PC-9 (cell line): ENCODE measurements at places on chromosomes 7 and 10.

DNA sequence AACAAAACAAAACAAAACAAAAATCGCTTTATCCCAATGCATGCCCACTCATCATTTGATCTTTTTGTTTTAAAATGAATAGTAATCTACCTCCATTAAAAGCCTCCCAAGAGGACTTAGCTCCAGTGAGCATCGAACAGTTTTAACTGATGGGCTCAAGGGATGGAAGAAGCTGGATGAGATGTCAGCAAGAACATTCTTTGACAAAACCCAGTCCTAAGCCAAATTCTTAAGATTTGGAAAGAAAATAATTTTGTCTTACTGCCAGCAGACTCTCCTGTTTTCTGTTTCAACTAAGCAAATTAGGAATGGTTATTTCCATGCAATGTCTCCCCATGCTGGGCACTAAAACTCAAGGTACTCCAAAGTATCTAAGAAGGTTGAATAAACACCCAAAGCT lies 127.3 kb downstream of the RNLS start:
- H3K36me3 ChIP-seq = no peaks in the 10 kb centered on the region
- no peaks in the 10 kb centered on the region for H3K4me1 ChIP-seq
- H3K27me3 ChIP-seq = no peaks in the 10 kb centered on the region

DNA sequence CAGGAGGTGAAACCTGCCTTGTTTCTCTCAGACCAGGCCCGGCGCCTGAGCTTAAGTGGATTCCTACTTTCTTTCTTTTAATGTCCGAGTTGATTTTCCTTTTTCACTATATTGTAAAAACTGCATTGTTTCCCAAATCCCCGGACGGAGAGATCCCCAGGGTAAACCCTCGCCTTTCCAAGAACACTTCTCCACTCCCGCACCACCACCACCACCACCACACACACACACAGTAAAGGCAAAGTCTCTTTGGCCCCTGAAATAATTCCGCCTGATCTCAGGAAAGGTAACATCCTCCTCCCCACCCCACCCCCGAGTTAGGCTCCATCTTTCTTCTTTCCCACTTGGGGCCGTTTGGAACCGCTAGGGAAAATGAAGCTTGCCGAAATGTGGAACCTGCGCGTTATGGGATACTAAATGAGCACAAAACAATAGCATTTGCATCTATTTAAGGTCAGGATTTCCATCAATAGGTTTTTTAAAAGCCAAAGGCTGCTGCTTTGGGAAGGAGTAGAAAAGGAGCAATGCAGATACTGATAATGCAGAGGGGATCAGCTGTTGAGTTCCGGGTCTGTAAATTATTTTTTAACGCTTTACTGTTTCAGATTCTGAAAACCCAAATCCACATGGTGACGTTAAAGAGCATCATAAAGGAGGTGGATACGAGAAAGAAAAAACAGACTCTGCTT lies 2.5 kb downstream of the HPSE2 start:
- DNase-seq = no peak
- H3K27me3 ChIP-seq = peaks cover 41% of the 10 kb centered on the region
- no peaks in the 10 kb centered on the region for H3K36me3 ChIP-seq
- no peak overlapping the region for H3K27ac ChIP-seq
- H3K4me3 ChIP-seq = no peak overlapping the region

- no peak for DNase-seq
- H3K27ac ChIP-seq = no peak overlapping the region
- no peaks in the 10 kb centered on the region for H3K4me1 ChIP-seq
- H3K27me3 ChIP-seq = peaks cover 60% of the 10 kb centered on the region
Observed at GRCh38 chr7:38311329-38311937, 38.0 kb upstream of the TARP start.

- no peak overlapping the region for H3K4me3 ChIP-seq
- no peaks in the 10 kb centered on the region for H3K27me3 ChIP-seq
- no peaks in the 10 kb centered on the region for H3K4me1 ChIP-seq
- H3K27ac ChIP-seq = no peak overlapping the region
Observed at GRCh38 chr7:10205696-10206095, 768.0 kb upstream of the PHF14 start.

GRCh38 chr7:93957767-93958166 lies 36.2 kb downstream of the GNG11 start:
- H3K4me1 ChIP-seq = 0 out of 2 replicates have a peak, but pooled peaks cover 7% of the 10 kb centered on the region
- no peaks in the 10 kb centered on the region for H3K27me3 ChIP-seq
- H3K27ac ChIP-seq = no peak overlapping the region

- H3K27me3 ChIP-seq = no peaks in the 10 kb centered on the region
- DNase-seq = no peak
- no peak overlapping the region for H3K4me3 ChIP-seq
- peaks cover 18% of the 10 kb centered on the region for H3K4me1 ChIP-seq
- H3K27ac ChIP-seq = no peak overlapping the region
Observed at GRCh38 chr10:103175580-103176285, 17.3 kb downstream of the NT5C2 start.

DNA sequence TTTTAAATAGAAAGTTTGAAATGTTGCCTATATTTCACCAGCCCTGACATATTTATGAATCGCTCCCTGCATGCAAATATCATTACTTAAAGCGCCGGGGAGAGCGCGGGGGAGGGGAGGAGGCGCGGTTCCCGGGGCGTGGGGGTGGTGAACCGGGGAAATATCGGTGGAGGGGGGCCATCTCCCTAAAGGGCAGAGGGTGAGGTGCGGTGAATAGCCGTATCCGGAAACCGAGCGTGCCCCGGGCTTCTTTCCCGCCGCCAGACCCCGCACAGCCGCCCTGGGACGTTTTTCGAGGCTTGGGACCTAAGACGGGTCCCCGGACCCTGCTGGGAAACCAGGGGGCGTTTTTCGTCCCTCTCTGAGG lies 6.9 kb upstream of the ZNF503 start:
- no peak for DNase-seq
- H3K36me3 ChIP-seq = peaks cover 5% of the 10 kb centered on the region; the same call in 1 of the 2 replicates
- H3K4me3 ChIP-seq = peak overlapping the region; percentile 96
- H3K27me3 ChIP-seq = no peaks in the 10 kb centered on the region

- H3K27ac ChIP-seq = no peak overlapping the region
- H3K4me1 ChIP-seq = no peaks in the 10 kb centered on the region
- H3K4me3 ChIP-seq = no peak overlapping the region
Observed at GRCh38 chr7:98970016-98970615, 91.8 kb downstream of the TRRAP start.

DNA sequence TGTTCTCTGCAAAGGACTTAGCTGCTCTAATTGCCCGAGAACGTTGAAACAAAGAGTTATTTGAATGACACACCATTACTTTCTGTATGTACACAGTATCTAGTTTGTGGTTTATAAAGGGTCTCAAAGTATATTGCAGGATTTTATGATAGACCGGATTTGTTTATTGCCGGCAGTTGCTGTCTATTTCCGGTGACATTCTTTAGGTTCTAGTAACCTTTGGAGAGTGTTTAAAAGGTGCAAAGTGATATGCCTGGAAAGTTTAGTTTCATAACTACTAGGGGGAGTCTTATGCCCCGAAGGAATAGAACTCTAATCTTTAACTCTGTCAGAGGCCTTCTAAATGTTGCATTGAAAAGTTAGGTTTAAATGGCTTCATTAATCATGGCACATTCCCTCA lies 63.8 kb downstream of the PAPSS2 start:
- H3K36me3 ChIP-seq = no peaks in the 10 kb centered on the region
- no peak overlapping the region for H3K4me3 ChIP-seq
- no peaks in the 10 kb centered on the region for H3K27me3 ChIP-seq
- no peak overlapping the region for H3K27ac ChIP-seq
- H3K4me1 ChIP-seq = no peaks in the 10 kb centered on the region

DNA sequence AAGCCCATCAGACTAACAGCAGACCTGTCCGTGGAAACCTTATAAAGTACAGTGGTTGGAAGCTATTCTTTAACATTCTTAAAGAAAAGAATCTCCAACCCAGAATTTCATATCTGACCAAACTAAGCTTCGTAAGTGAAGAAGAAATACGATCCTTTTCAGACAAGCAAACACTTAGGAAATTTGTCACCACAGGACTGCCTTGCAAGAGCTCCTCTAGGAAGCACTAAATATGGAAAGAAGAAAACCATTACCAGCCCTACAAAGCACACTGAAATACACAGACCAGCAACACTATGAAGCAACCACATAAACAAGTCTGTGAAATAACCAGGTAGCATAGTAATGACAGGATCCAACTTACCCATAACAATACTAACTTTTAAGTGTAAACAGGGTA lies 177.7 kb upstream of the PRSS1 start:
- H3K4me3 ChIP-seq = no peak overlapping the region
- H3K4me1 ChIP-seq = peaks cover 33% of the 10 kb centered on the region
- H3K27me3 ChIP-seq = no peaks in the 10 kb centered on the region
- DNase-seq = no peak
- H3K27ac ChIP-seq = no peak overlapping the region
- no peaks in the 10 kb centered on the region for H3K36me3 ChIP-seq

DNA sequence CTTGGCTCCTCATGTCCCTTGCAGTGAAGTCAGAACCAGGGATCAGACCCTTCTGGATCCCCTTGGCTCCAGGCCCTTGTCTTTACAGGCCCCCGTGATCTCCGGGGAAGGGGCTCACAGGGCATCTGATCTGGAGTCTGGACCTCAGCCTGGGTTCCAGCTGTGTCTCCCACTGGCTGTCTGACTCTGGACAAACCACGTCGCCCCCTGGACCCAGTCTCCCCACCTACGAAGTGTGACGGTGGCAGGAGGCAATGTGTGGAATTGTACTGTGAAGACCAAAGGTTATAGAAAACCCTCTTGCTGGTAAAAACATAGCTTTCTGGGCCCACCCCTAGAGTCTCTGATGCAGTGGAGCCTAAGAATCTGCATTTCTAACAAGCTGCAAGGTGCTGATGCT lies 15.5 kb upstream of the C10orf71 start:
- H3K4me1 ChIP-seq = no peaks in the 10 kb centered on the region
- peaks cover 33% of the 10 kb centered on the region for H3K27me3 ChIP-seq
- no peaks in the 10 kb centered on the region for H3K36me3 ChIP-seq
- no peak overlapping the region for H3K4me3 ChIP-seq
- no peak for DNase-seq

DNA sequence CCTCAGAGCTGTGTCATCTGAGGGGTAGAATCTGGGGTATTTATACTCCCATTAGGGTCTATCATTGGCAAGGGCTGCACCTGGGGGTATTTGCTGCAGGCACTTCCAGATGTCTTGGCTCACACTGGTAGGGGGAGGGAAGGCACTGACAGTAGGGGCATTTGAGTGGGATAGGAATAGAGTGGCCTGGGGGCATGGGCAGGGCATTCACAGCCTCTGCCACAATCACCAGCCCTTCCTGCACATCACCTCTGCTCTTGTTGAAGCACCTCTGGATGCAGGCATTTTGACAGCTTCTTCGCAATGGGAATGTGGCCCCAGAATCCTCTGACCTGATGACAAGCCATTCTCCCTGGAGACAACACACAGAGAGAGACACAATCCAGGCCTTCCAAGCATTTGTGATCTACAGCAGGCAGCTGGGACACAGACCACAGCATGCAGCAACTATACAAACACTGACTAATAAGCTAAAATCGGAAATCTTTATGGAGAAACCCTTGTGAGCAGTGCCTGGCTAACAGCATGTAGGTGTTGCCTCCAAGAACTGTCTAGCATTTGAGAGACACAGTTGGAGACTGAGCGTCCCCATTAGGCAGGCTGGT lies 178.5 kb downstream of the KCNMA1 start:
- H3K4me3 ChIP-seq = no peak overlapping the region
- H3K27me3 ChIP-seq = no peaks in the 10 kb centered on the region
- DNase-seq = no peak
- no peaks in the 10 kb centered on the region for H3K4me1 ChIP-seq
- H3K36me3 ChIP-seq = no peaks in the 10 kb centered on the region
- no peak overlapping the region for H3K27ac ChIP-seq

- peaks cover 10% of the 10 kb centered on the region; the same call in 1 of the 2 replicates for H3K36me3 ChIP-seq
- H3K4me3 ChIP-seq = no peak overlapping the region
- H3K4me1 ChIP-seq = peaks cover 61% of the 10 kb centered on the region
- no peaks in the 10 kb centered on the region for H3K27me3 ChIP-seq
Observed at GRCh38 chr10:5538892-5539651, 14.3 kb downstream of the CALML3 start.

DNA sequence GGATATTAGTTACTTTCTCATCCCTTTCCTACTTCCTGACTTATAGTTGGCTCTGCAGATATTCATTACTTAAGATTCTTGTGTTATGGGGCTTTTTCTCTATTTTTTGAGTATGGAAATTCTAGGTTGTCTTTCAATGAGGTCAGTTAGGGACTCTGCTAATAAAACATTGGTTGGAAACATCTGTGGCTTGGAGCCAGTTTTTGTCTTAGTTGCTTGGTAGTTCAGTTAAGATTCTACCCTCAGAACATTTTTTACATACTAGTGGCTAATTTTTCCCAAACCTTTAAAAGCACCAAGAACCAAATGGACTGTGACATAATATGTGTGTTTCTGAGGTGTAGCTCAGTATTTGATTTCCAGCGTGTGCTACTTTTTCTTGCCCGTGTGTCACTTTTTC lies 305.6 kb upstream of the FZD1 start:
- no peaks in the 10 kb centered on the region for H3K4me1 ChIP-seq
- no peak overlapping the region for H3K4me3 ChIP-seq
- no peaks in the 10 kb centered on the region for H3K27me3 ChIP-seq
- H3K36me3 ChIP-seq = no peaks in the 10 kb centered on the region
- H3K27ac ChIP-seq = no peak overlapping the region

DNA sequence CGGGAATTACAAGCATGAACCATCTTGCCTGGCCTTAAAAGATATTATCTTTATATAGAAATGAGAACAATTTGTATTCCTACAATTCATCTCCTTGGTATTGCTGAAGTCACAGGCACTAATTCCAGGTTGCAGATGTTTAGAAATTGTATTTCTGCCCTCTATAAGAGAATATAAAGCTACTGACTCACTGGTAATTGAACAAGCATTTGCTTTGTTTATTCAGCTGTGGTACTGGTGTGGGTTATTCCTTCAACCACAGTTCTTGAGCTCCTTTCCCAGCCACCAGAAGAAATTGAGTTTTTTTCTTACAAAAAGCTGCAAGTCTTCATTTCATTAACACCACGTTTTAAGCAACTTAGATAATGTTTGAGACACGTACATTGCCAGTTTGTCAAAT lies 29.0 kb upstream of the MPP7 start:
- H3K4me3 ChIP-seq = no peak overlapping the region
- no peaks in the 10 kb centered on the region for H3K4me1 ChIP-seq

- no peaks in the 10 kb centered on the region for H3K27me3 ChIP-seq
- H3K27ac ChIP-seq = no peak overlapping the region
- H3K4me3 ChIP-seq = no peak overlapping the region
- H3K36me3 ChIP-seq = no peaks in the 10 kb centered on the region
- DNase-seq = no peak
- H3K4me1 ChIP-seq = no peaks in the 10 kb centered on the region
Observed at GRCh38 chr10:105063796-105064195, 422.7 kb downstream of the SORCS3 start.

DNA sequence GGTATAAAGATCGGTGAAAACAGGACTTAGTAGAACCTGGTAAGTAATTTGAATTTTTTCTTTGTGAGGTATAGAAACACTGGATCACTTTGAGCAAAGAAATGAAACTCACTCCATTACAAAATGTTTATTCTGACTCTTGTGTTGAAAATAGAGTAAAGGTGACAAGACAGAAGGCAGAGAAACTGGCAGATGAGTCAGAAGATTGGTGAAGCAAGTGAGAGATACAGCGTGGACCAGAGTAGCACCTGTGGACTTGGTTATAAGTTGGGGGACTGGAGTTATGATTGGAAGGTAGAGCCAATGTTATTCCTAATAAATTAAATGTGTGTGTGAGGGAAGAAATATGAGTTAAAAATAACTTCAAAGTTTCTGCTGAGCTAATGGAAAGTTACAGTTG lies 620.9 kb downstream of the ZWINT start:
- no peaks in the 10 kb centered on the region for H3K36me3 ChIP-seq
- no peaks in the 10 kb centered on the region for H3K27me3 ChIP-seq
- no peaks in the 10 kb centered on the region for H3K4me1 ChIP-seq
